Activated CD8-positive, alpha-beta memory T cell treated with anti-CD3 and anti-CD28 coated beads for 24 hours (primary cell): ENCODE measurements at places on chromosomes 13 and 19.
A peak's percentile ranks its signal among the peaks of the same experiment; 100 is the strongest.

GRCh38 chr19:9940778-9941177 is 4.5 kb upstream of the OLFM2 start:
- no peak for DNase-seq

GRCh38 chr13:95368998-95369397 is 67.7 kb upstream of the ABCC4 start:
- no peak for DNase-seq

- DNase-seq: no peak
Measured at GRCh38 chr13:48962281-48962680, 13.4 kb upstream of the FNDC3A start.

DNA sequence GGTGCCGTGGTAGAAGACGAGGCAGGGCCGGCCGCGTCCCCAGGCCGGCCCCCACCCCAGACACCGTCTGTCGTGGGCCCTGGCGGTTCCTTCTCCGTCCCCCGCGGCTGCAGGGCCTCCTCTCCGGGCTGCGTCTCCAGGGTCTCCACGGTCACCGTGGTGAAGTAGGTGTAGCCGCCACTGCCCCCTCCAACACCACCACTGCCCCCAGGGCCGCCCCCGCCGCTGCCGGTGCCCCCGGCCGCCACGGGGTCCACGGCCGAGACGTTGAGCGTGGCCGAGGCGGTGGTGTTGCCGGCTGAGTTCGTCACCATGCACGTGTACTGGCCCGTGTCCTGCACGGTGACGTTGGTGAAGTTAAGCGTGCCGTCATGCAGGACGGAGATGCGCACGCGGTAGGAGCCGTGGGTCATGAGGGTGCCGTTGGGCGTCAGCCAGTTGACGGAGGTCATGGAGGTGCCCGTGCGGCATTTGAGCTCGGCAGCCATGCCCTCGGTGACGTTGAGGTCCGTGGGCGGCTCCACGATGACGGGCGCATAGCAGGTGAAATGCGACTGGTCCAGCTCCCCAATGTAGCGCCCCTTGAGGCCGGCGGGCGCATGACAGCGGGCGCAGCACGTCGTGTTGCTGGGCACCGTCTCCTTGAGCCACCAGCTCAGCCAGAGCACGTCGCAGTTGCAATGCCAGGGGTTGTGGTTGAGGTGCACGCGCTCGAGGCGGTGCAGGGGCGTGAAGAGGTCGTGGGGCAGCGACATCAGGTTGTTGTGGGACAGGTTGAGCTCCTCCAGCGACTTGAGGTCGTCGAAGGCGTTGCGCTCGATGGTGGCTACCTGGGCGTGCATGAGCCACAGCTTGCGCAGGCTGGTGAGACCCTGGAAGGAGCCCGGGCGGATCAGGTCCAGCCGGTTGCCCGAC is 4.6 kb upstream of the ASPDH start:
- no peak for DNase-seq

DNA sequence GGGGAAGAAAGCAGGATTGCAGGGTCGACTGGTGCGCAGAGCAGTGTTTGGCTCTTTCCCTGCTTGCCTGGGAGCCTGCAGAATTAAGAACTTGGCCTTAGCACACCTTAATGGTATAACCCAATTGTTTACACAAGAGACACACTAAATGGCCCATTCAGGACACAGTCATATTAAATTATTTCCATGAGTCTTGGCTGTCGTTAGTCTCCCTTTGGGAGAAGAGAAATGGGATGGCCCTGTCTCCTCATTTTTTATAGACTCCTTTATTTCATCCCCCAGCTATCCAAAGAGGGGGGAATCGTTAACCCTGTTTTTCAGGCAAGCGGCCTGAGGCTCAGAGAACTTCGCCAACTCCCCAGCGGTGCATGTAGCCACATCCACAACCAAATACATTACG is 282.5 kb downstream of the SUCLA2 start:
- DNase-seq: no peak

GRCh38 chr19:44719262-44719701 is 20.3 kb downstream of the CEACAM16 start:
- DNase-seq: no peak

- DNase-seq: no peak
Measured at GRCh38 chr19:37899966-37900365, 6.4 kb downstream of the WDR87 start.

GRCh38 chr13:106804991-106805390 is 237.1 kb upstream of the ARGLU1 start:
- DNase-seq: no peak

- no peak for DNase-seq
Measured at GRCh38 chr13:59734393-59734792, 429.3 kb downstream of the DIAPH3 start.

DNA sequence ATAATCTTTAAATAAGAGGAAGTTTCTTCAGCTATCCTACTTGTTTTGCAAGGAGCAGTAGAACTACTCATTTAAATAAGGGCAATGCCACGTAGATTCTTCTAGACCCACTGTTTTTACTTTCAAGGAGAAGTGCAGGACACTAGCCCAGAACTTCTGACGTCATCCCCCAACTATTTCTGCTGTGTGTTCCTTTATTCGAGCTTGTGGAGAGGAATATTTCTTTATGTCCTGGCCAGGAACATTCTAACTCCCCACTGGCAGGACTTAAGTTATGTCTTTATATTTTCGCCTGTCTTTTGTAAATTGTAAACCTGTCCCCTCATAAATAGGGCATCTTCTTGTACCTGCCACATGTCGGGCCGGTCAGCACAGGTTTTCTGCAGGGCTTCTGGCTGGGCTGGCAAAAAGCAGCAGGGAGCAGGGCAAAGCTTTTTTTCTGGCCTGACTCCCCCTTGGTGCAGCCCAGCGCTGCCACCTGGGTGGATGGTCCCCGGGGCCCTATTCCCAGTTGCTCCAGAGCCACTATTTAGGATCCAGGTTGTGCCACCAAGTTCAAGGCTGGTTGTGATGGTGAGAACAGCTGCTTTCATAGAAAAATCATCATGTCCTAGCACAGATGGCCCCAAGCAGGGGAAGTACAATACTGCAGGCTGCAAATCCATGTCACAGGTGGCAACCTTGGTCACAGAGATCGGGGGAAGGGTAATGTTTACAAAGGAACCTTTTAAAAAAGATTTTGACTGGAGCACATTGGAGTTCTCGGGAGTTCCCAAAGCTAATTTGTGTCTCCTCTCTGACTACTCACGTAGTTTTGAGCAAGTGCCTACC is 1.8 kb downstream of the MBNL2 start:
- peak; percentile 66 for DNase-seq

- no peak for DNase-seq
Measured at GRCh38 chr13:110394371-110394841, 87.3 kb downstream of the COL4A2 start.

GRCh38 chr19:793806-794205 is 3.4 kb upstream of the PTBP1 start:
- no peak for DNase-seq
